ENCODE measurements at places on chromosomes 1 and 21. TPM values are rescaled to one million over a fixed set of nuclear protein-coding genes. Genes with fewer than 3 reads are reported as not detected.
A peak's percentile ranks its signal among the peaks of the same experiment; 100 is the strongest.

DNA sequence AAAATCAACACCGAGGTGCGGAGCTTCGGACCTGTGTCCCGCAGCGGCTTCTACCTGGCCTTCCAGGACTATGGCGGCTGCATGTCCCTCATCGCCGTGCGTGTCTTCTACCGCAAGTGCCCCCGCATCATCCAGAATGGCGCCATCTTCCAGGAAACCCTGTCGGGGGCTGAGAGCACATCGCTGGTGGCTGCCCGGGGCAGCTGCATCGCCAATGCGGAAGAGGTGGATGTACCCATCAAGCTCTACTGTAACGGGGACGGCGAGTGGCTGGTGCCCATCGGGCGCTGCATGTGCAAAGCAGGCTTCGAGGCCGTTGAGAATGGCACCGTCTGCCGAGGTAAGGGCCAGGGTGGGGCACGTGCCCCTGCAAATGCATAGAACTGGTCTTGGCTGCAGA is 74.1 kb downstream of the EPHB2 start:
- no peak overlapping the region for H3K27ac ChIP-seq
- no peak overlapping the region for H3K4me3 ChIP-seq
- H3K36me3 ChIP-seq, result no peaks in the 10 kb centered on the region
- DNase-seq, result no peak
- peaks cover 4% of the 10 kb centered on the region for H3K4me1 ChIP-seq

Gene HAPLN2
- total RNA-seq, result 5.1 TPM

DNA sequence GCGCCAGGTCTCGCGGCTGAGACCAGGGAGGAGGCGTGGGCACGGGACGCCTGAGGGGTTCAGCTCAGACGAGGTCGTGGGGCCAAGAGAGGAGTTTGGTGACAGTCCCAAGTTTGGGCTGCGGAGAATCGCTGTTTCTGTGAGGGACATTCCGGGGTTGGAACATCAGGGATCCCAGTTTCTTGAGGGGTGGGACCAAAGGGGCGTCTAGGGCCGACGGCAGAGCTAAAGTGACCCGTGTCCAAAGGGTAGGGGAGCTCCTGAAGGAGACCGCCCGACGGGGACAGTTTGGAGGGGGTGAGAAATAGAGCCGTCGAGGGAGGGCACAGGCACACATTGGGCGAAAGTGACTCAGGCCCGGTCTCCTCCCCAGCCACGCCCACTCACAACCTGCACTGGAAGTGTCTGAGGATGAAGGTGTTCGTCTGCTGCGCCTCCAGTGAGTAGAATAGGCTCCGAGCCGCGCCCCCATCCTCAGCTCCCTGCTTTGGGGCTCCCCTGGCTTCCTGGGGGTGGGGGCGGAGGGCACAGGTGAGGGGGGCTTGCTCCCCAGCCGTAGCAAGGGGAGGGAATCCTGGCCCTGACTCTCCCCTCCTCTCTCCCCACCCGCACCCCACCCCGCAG is 7.0 kb downstream of the EFNA3 start:
- H3K4me1 ChIP-seq, result peaks cover 52% of the 10 kb centered on the region
- peak overlapping the region; percentile 65 for H3K4me3 ChIP-seq
- H3K36me3 ChIP-seq, result no peaks in the 10 kb centered on the region
- no peak for DNase-seq
- H3K27ac ChIP-seq, result peak overlapping the region; percentile 81

Gene BCAS2
- 25.9 TPM for total RNA-seq

DNA sequence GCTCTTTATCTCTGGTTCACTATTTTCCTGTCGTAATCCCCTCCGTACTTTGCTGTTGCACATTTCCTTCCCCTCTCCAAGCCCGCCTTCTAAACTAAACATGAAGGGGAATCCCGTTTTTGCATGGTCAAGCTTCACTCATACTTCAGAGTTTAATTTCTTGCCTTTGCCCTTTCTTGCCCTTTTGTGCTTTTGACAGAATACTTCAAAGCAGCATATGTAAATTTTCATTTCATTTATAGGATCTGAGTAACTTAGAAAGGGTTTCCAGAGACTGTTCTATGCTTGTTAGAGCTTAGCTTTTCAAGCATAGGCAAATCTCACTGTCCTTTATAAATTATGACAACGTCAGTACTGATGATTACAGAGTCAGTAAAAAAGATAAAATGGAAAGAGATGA is 27.7 kb downstream of the SPATA45 start:
- H3K27me3 ChIP-seq, result no peaks in the 10 kb centered on the region
- no peaks in the 10 kb centered on the region for H3K36me3 ChIP-seq
- no peak for DNase-seq
- H3K27ac ChIP-seq, result no peak overlapping the region

GRCh38 chr1:157626099-157626498 is 28.2 kb upstream of the FCRL4 start:
- no peak overlapping the region for H3K27ac ChIP-seq
- no peaks in the 10 kb centered on the region for H3K36me3 ChIP-seq
- H3K4me1 ChIP-seq, result no peaks in the 10 kb centered on the region
- no peak overlapping the region for H3K4me3 ChIP-seq
- no peaks in the 10 kb centered on the region for H3K27me3 ChIP-seq
- DNase-seq, result no peak

Gene OR10R2
- not detected for total RNA-seq

DNA sequence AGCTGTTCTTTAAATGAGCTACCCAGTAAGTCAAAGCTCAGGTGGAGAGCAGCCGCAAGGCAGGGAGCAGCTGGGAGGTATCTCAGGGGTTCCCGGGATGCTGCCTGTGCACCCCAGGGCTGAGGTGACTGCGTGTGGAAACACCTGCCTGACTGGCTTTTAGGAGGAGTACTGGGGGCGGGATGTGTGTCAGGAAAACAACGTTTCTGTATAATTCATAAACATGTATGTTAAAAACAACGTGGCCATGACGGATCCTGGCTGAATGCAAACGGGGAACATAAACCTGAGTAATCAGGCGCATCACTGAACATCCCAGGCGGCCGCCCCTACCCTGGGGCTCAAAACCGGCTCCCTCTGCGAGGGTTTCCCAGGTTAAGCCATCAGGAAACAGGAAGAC is 1.5 kb downstream of the C1orf159 start:
- H3K27me3 ChIP-seq, result no peaks in the 10 kb centered on the region
- peaks cover 5% of the 10 kb centered on the region for H3K36me3 ChIP-seq
- DNase-seq, result no peak
- no peak overlapping the region for H3K27ac ChIP-seq
- no peak overlapping the region for H3K4me3 ChIP-seq

DNA sequence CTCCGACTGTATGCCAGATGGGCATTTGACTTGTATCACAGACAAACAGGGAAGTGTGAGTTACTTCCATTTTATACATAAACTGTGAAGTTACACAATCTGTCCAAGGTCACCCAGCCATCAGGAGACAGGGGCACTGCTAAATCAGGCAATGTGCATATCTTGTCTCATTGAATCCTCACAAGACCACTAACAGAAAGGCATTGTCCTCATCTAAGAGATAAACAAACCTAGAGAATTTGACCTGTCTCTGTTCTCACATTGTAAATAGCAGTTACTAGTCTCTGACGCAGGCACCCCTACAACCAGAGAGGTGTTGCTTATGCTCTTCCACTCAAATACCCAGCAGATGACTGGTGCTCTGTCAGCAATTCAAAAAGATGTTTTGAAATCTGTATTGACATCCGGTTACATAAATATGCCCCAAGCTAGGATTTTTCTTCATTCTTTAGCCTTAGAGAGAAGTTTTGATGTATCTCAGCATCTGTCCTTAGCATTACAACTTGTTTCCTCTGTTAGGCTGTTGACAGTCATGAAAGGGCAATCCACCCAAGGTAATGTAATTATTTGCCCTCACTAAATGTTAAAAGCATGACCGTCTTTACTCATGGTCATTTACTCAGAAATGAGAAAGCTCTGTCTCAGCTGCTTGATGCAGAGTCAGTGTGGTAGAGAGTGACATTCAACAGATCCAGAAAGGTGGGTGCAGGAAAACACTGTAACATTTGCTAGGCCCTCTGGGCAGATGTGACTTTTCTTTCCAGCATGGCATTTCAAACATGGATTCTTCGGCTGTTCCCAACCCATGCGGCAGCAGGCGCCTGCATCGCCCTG is 51.9 kb upstream of the ZNF326 start:
- H3K27ac ChIP-seq, result no peak overlapping the region
- DNase-seq, result no peak
- H3K4me3 ChIP-seq, result no peak overlapping the region
- H3K4me1 ChIP-seq, result peaks cover 25% of the 10 kb centered on the region

DNA sequence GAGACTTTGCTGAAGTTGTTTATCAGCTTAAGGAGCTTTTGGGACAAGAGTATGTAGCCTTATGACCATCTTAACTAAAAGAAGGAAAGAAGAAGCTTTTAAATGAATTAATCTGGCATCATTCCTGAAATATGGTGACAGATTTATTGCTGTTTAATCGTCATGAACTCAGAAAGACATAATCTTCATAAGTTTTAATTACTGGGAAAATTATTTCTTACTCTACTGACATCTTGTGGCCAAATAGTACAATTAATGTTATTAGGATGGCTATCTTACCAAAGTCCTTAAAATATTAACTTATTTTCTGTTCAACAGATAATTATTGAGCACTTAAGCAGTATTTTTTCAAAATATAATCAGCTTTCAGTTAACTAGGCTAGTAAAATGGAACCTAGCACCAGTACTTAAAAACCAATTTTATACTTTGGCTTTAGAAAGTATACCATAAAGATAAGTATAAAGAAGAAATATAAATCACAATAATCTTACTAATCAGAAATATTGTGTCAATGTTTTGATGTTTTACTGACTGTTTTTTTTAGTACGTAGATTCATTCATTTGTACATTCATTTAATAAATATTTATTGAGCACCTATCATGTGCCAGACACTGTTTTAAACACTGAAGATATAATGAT is 34.7 kb upstream of the GPR25 start:
- no peaks in the 10 kb centered on the region for H3K27me3 ChIP-seq
- no peak overlapping the region for H3K4me3 ChIP-seq
- no peak for DNase-seq
- H3K27ac ChIP-seq, result no peak overlapping the region
- H3K36me3 ChIP-seq, result no peaks in the 10 kb centered on the region

Gene LCE2C
- total RNA-seq, result not detected

DNA sequence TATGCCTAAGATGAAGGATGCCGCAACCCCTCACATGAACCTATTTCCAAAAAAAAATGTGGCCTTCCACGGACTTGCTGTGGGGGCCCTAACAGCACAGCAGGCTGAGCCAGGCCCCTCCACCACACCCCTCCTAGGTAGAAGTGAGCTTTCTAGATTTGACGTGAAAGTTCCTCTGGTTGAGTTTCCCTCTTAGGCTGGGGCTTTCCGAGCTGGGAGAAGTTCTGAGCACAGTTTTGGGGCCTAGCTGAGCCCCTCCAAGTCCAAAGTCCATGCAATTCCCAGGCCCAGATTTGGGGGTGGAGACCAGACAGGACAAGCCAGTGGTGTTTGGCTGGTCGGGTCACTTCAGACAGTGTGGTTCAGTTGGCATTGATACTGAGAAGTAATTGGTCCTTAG is 13.8 kb upstream of the PHLDA3 start:
- DNase-seq, result no peak
- H3K36me3 ChIP-seq, result peaks cover 52% of the 10 kb centered on the region
- peaks cover 39% of the 10 kb centered on the region for H3K4me1 ChIP-seq
- H3K27ac ChIP-seq, result peak overlapping the region; percentile 96
- H3K4me3 ChIP-seq, result no peak overlapping the region
